ENCODE measurements at places on chromosomes 11 and 22.
A peak's percentile ranks its signal among the peaks of the same experiment; 100 is the strongest.

GRCh38 chr11:77748266-77748665, 72.3 kb downstream of the RSF1 start:
- DNase-seq = no peak

GRCh38 chr22:46336119-46337078, 885 bp downstream of the TRMU start:
- DNase-seq = no peak

DNA sequence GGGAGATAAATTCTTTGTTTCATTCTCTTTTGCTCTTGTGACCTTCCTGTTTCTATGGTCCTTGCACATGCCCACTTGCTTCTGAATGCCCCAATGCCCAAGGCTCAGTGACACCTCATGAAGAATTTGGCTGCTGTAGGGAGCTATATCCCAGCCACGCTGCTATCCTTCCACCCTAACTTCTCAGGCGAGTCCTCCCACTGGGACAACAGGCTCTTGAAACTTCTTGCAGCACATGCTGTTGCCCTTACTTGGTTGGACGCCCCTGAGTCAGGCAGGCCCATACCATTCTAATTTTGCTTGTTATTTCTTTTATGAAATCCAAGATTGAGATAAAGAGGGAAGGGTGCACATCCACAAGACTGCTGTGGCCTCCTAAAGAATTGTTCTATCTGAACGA, 57.6 kb upstream of the BLID start:
- DNase-seq = peak; percentile 51

- DNase-seq = no peak
These were observed 14.9 kb downstream of the PPM1F start for GRCh38 chr22:21937821-21938070.

- peak; percentile 71 for DNase-seq
These were observed 27.6 kb upstream of the APLP2 start for GRCh38 chr11:130042093-130042591.

- no peak for DNase-seq
These were observed 222.5 kb downstream of the MN1 start for GRCh38 chr22:27578937-27579617.

- DNase-seq = peak; percentile 53
These were observed 6.2 kb upstream of the ALX4 start for GRCh38 chr11:44315947-44316658.

DNA sequence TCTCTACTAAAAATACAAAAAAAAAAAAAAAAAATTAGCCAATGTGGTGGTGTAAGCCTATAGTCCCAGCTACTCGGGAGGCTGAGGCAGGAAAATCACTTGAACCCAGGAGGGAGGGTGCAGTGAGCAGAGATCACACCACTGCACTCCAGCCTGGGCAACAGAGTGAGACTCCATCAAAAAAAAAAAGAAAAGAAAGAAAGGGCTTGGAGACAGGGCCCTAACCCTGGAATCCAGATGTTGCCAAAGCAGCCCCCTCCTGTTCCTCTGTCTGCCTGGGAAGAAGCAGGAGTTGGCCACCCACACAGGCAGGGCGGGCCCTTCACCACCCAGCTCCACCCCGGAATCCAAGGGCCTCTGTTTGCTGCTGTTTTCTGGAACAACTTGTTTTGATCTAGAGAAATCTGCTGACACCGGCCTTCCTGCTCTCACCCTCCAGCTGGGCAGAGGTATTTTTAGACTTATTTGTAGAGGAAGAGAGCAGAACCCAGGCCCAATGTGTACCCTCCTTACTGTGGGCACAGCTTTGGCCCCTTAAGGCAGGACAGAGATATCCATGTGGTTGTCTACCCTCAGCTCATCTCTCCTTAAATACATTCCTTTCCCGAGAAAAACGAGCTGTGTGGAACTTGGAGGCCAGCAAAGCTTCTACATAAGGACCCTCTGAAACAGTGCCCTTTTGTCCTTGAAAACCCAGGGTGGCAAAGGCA, 2.7 kb upstream of the NEAT1 start:
- DNase-seq = peak; percentile 94

- no peak for DNase-seq
These were observed 128.6 kb downstream of the GUCY1A2 start for GRCh38 chr11:106889718-106890117.

GRCh38 chr11:36186340-36187175, 102.7 kb downstream of the COMMD9 start:
- peak; percentile 75 for DNase-seq

DNA sequence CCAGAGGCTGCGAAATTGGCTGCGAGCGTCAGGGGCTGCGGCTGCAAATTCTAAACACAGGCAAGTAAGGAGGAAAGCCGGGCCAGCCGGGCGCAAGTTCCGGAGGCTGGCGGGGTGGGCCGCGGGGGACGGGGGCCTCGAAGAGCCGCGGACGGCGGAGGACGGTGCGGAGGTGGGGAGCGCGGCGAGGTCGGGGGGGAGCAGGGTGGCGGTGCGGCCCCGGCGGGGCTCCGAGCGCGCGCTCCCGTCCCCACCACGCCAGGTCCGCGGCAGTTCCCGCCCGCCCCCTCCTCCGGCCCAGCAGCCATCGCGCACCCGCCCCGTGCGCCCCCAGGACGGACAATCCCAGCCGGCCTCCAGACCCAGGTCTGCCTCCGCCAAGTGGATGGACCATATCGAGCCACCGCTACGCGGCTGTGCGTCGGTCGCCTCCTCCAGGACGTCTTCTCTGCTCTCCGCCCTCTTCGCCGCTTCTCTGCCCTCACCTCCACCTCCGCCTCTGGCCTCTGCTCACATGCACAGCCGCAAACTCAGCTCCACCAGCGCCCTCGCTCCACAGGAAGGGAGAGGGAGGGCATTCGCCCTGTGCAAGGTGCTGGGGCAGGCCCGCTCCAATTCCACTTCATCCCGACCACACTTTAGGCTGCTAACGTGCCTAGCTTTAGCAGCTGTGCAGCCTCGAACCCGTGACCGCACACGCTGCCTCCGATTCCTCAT, 7.2 kb downstream of the ELFN2 start:
- DNase-seq = no peak

GRCh38 chr22:36175892-36176291, 15.3 kb upstream of the APOL3 start:
- no peak for DNase-seq

- DNase-seq = no peak
These were observed 4.9 kb downstream of the DUSP8 start for GRCh38 chr11:1567052-1567720.

- no peak for DNase-seq
These were observed 125.3 kb upstream of the C11orf58 start for GRCh38 chr11:16613262-16613511.

- no peak for DNase-seq
These were observed 1.2 kb downstream of the CAPN5 start for GRCh38 chr11:77067861-77068443.

DNA sequence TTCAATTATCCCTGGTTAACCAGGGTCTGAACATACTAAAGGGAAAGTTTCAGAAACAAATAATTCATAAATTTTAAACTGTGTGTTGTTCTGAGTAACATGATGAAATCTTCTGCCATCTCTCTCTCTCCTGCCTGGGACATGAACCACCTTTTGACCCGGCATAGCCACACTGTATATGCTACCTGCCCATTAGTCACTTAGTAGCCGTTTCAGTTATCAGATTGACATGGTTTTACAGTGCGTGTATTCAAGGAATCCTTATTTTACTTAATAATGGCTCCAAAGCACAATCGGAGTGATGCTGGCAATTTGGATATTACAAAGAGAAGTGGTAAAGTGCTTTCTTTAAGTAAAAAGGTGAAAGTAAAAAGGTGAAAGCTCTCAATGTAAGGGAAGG, 227.1 kb upstream of the CCDC179 start:
- DNase-seq = no peak

DNA sequence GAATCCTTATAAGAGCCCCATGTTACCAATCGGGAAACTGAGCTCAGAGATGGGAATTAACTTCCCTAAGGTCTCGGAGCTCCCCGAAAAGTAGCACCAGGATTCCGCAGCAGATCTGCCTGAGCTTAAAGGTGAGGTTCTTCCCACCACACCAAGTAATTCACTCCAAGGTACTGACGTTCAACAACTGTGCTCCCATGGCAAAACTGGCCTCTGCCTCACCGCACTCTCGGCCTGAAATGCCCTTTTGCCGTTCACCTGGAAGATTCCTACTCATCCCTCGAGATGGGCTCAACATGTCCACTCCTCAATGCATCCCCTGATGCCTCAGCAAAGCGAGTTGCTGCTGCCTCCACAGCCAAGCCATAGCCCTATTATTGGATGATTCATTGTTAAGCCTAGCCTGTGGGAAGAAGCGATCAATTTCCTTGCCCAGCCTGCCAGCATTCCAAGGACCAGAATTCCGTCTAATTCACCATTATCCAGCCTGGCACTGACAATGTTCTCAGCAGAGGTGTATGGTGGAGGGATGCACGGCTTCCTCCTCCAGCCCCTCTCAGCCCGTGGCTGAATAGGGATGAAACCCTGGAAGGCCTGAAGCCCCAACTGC, 4.2 kb downstream of the PLAAT3 start:
- peak; percentile 15 for DNase-seq

DNA sequence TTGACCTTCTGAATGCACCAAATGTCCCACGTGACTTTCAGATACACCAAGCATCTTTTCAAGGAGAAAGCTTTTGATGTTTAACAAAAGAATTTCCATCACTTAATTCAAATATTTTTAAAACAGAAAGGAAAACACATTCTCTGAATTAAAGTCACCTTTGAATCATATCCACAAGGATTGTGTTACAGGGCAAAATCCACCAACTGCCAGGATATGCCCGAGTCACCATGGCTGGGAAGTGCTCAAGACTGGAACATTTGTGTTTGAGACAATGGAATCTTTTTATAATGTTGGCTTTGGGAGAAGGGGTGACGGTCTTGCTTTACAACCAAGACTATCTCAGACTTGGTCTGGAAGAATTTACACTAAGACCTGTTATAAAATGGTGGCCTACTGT, 40.8 kb downstream of the BID start:
- DNase-seq = peak; percentile 40

GRCh38 chr11:61969838-61970662, 2.6 kb upstream of the FTH1 start:
- peak; percentile 92 for DNase-seq

- peak; percentile 85 for DNase-seq
These were observed 78.8 kb upstream of the TOP3B start for GRCh38 chr22:22061085-22062077.

DNA sequence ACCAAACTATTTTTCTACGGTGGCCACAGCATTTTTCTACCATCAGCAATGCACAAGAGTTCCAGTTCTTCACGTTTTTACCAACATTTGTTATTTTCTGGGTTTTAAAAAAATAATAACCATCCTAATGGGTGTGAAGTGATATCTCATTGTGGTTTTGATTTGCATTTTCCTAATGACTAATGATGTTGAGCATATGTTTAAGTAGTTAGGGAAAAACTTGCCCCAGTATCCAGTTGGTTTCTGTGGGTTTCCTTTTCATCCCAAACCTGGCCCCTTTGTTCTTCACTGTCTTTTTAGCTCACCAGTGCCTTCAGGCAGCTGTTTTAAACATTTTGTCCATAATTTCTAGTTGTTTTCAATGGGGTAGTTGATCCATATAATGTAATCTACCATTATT, 14.7 kb upstream of the PTS start:
- DNase-seq = no peak

Measured in fibroblast of skin of scalp (primary cell).